Stimulated activated CD4-positive, alpha-beta T cell treated with anti-CD3 and anti-CD28 coated beads, Interleukin-12 subunit alpha, Interleukin-12 subunit beta, amount 100 ng/mL, for 4 hours (primary cell): ENCODE measurements at places on chromosomes 2 and 18.
A peak's percentile ranks its signal among the peaks of the same experiment; 100 is the strongest.

GRCh38 chr2:239657236-239657635 lies 256.4 kb upstream of the HDAC4 start:
- no peak for DNase-seq

GRCh38 chr2:124323321-124323720 lies 298.2 kb downstream of the CNTNAP5 start:
- no peak for DNase-seq

DNA sequence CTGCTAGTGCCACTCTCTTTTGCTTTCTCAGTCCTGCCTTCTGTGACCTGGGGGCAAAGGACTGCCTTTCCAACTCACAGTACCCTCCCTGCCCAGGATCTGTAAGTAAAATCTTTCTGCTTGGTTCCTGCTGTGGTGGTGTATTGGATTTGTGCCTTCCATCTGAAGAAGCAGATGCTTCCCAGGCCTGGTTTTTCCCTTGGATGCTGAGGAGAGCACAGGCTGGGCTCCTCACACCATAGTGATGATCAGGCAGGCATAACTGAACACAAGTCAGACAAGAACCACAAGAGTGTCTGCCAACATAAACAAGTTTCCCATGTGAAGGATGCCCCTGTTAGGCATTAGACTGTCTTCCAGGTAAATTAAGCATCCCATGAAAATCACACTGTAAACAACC lies 121.3 kb upstream of the NRXN1 start:
- no peak for DNase-seq

DNA sequence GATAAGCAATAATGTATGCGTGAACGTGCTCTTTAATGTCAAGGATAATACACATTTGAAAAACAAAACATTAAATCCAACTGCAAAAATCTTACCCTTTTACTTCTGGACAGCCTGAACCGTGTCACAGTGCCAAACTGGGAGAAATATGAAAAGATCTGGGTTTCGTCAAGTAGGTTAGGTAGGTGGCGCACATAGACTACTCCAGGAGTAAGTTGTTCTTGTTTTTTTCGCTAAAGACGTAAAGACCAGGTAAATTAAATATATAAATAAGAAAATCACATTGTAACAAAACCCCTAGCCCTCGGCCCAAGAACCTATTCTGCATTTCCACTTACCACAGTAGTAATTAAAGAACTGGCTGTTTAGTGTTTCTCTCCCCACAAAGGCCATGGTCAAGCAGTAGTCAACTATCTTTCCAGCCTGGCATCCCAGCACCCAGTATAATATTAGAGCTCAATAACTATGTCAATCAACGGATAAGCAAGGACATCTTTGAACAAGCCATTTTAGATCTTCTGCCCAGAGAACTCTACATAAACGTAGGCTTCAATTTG lies 1.1 kb downstream of the NIFK start:
- DNase-seq = no peak

- peak; percentile 63 for DNase-seq
These were observed 132.9 kb upstream of the MGAT5 start for GRCh38 chr2:134120733-134121630.

DNA sequence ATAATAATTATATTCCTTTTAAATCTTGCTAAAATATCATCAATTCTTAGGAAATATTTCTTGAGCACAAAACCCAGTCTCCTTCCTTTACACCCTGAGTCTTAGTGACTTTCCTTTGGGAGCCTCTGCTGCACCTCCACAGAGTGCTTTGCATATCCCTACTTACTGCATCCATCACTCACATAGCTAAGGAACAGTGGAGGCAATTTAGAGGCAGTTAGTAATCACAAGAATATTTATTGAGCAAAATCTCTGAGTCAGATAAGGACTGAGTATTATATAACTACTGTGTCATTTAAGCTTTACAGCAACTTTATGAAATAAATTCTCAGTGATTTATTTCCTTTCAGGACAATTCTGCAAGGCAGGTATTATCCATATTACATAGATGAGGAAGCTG lies 327.7 kb downstream of the TMX3 start:
- no peak for DNase-seq

GRCh38 chr2:72442270-72442669 lies 294.6 kb upstream of the CYP26B1 start:
- DNase-seq = no peak

DNA sequence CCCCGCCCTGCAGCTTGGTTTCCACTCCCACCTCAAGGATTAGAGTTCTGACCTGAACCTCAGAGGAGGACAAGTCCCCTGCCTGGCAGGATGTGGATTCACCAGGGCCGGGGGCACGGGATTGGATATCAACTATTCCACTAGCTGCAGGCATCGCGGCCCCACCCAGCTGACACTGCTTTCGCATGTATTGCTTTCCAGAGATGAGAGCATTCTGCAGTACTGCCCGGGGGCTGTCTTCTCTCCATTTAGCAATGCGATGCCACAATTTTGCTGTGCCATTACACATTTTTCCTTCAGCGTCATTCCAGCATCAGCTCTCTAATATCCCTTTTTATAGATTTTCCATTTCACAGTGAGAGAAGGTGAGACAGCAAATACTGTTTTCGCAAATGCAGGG lies 42.0 kb downstream of the CTIF start:
- DNase-seq = no peak

DNA sequence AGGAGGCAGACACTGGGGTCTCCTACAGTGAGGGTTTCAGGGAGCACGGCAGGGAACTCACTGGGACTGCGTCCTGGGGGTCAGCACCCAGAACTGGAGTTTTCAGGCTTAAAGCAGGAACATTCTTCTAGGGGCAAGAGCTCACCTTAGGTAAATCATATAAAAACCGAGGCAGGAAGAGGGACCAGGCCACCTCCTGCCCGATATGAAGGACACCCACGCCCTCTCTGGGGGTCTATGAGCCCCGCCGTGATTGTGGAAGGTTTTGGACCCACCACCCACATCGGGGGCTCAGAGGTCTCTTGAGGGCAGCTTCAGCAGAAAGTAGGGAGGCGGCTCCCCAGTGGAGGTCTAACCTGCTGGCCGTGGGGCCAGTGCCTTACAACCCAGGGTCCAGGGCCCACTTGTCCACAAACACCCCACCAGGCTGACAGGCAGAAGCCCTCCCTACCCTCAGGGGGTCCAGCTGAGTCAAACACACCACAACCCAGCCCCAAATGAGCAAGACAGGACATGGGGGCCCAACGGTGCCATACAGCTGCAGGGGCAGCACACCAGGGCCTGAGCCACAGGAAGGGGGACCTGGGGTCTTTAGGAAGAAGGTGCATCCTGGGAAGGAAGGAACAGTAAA lies 25.3 kb downstream of the CROCC2 start:
- DNase-seq = no peak

- DNase-seq = no peak
These were observed 12.0 kb upstream of the MBP start for GRCh38 chr18:77144451-77145118.

DNA sequence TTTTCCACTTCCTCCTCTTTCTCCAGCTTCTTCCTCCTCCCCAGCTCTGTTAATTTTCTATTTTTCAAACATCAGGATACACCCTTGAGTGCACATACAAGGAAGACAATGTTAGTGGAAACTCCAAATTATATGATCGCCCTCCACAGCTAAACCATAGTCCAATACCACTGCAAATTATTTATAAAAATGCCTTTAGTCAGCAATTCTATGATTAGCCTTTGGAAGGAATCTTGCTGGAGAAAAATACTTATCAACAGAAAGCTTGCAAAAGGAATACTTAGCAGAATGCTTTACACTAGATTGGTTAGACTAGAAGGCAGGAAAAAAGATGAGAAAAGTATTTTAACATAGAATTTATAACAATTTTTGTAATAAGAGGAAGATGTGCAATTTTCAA lies 178.9 kb downstream of the FAM124B start:
- no peak for DNase-seq

- DNase-seq = no peak
These were observed 335.6 kb upstream of the ID2 start for GRCh38 chr2:8346208-8346607.

GRCh38 chr2:200225951-200226350 lies 80.5 kb upstream of the SPATS2L start:
- no peak for DNase-seq

- DNase-seq = peak; percentile 3
These were observed at the start of gene KCNG2 for GRCh38 chr18:79797518-79798345. KCNG2 (plus strand) TSS chr18:79797938; CDS start chr18:79863668, 65,730 bp downstream.

DNA sequence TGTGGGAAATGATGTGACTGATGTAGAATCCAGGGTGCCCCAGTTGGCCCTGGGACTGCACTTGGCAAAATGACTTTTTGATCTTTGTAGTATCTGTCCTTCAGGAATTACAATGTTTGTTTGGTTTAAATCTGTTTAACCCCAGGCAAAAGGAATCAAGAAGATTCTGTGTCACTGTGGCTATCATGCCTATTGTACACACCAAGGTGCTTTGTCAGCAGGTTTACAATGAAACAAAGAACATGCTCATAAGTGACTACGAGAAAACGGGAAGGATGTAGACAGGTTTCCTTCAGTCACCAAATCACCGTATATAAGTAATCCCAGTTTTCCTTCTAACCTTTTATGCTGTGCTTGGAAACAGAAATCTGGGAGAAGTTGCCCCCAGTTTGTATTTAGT lies 109.5 kb downstream of the RTN4 start:
- no peak for DNase-seq

DNA sequence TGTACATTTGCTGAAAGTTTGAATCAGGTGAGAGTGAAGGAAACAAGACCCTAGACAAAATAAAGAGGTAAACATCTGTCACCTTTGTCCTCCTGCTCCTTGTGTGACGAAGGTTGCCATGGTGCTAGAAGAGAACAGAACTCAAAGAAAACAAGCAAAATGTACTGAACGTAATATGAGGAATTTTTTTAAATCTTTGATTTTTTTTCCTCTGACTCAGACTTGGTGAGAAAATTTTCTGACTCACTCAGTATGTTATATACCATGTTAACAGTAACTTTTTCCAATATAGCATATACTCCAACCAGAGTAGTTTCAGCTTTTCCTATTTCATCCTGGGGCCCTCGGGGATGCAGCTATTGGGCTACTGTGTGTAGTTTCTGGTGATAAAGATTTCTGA lies 2114.6 kb upstream of the PIK3C3 start:
- no peak for DNase-seq

- no peak for DNase-seq
These were observed 127.8 kb downstream of the COPS8 start for GRCh38 chr2:237213315-237214022.

GRCh38 chr2:16726147-16726546 lies 60.5 kb upstream of the CYRIA start:
- no peak for DNase-seq

DNA sequence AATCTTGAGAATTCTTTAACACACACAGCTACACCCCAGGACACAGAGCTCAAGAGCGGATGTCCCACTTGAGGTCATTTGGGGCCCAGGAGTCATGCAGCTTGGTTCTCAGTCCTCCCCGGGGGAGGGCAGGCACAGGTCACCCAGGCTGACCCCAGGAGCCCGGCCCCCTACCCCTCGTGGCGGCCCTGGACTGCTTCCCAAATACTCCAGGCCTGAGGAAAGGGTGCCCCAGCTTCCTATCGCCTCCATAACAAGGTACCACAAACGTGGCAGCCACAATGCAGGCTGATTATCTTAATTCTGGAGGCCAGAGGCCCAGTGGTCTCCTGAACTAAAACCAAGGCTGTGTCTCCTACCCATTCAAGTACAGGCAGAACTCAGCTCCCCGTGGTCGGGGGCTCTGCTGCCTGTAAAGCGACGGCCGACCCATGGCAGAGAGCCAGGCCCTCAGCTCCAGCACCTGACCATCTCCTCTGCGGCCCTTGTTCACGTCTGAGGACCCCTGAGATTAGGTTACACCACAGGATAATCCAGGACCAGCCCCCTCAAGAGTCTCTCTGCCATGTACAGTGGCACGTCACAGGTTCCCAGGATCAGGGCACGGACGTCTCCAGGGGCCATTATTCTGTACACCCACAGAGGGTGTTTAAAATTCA lies 10.5 kb downstream of the SLC66A2 start:
- DNase-seq = no peak

DNA sequence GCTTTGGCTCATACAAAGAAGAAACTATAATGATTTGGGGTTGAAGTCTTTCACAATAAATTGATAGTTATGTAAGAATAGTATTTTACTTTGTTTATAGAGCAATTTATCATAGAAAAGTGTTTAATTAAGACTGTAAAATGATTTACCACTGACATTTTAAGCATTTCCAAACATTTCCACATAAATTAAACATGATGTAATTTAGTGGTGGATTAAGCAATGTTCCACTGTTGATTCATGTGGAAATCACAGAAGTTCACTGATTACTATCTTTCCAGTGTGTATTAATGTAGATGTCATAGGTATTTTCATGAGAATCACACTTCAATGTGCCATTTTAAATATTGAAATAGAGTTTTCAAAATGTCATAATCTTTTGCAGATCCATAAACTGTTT lies 40.1 kb upstream of the GRB14 start:
- DNase-seq = no peak

DNA sequence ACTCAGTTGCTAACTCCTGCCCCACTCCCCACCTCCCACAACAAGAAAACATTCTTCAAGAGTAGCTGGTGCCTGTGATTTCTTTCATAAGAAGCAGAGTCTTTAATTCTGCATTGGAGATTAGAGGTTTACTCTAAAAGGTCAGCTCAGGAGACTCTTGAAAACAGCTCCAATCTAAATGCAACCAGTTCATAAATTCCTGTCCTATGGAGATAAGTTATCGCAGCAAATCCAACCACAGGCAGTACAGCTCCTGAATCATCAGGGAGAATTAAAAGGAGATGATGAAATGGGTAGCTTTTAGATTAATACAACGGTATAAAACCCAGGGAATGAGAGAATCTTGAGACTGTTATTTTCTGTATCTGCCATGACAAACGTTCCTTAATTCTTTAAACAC lies 130.7 kb downstream of the SOCS6 start:
- no peak for DNase-seq

DNA sequence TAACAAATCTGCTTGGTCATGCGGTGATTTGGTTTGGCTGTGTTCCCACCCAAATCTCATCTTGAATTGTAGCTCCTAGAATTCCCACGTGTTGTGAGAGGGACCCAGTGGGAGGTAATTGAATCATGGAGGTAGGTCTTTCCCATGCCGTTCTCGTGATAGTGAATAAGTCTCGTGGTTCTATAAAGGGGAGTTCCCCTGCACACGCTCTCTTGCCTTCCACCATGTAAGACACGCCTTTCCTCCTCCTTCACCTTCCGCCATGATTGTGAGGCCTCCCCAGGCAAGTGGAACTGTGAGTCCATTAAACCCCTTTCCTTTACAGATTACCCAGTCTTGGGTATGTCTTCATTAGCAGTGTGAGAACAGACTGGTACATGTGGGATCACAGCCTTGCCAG lies 36.7 kb downstream of the TRABD2A start:
- no peak for DNase-seq

GRCh38 chr2:96264656-96265348 lies 995 bp downstream of the TMEM127 start:
- DNase-seq = peak; percentile 15

GRCh38 chr2:207161247-207162123 lies 4.3 kb downstream of the KLF7 start:
- DNase-seq = no peak

- DNase-seq = no peak
These were observed 171.3 kb downstream of the DLGAP1 start for GRCh38 chr18:4283746-4284291.

DNA sequence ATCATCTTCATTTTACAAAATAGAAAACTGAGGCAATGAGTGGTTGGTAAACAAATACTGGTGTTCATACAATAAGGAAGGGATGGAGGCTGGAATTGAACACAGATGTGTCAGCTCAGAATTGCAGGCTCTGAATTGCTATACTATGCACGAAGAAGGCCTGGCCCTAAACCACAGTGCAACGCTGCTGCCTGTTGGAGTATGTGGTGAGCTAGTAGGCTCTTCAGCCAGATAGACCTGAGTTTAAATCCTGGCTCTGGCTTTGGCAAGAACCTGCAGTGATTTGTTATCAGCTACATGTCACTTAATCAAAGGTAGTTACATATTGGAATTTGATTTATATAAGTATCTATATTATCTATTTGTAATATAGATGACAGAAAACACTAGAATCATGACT lies 1602.4 kb upstream of the CELF4 start:
- DNase-seq = no peak
